ENCODE measurements at places on chromosomes 13 and 19. TPM values are rescaled to one million over a fixed set of nuclear protein-coding genes. Genes with fewer than 3 reads are reported as not detected.

Gene LRRC63
- 1.1 TPM for total RNA-seq

GRCh38 chr19:19579533-19580361 lies 38.7 kb downstream of the PBX4 start:
- no peak for DNase-seq
- H3K4me3 ChIP-seq: no peak overlapping the region

Gene PSG7
- not detected for total RNA-seq

Gene CYP2A6
- total RNA-seq: not detected

Gene HIF3A
- not detected for total RNA-seq

GRCh38 chr19:41351339-41352245 lies 2.1 kb downstream of the TGFB1 start:
- H3K4me3 ChIP-seq: peak overlapping the region; percentile 97
- H3K4me1 ChIP-seq: peaks cover 54% of the 10 kb centered on the region
- H3K27me3 ChIP-seq: no peaks in the 10 kb centered on the region
- peak overlapping the region; percentile 90 for H3K27ac ChIP-seq

DNA sequence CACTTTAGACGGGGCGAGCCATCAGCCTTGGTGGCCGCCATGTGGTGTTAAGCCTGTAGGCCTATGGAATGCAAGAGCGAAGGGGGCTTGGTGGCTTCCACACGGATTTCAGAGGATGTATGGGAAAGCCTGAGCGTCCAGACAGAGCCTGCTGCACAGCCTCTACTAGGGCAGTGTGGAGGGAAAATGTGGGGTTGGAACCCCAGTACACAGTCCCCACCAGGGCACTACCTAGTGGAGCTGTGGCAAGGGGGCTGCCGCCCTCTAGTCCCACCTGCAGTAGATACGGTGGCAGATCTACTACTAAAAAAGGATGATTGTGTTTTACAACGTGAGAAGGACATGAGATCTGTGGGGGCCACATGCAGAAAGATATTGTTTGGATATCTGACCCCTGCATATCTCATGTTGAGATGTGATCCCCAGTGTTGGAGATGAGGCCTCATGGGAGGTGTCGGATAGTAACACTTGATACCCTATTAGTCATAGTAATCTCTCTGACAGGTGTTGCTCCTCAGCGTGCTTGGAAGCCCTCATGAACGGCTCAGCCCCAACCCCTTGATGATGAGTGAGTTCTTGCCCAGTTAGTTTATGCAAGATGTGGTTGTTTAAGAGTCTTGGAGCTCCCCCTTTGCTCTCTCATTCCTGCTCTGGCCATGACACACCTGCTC lies 45.6 kb downstream of the LHFPL6 start:
- DNase-seq: no peak
- no peak overlapping the region for H3K4me3 ChIP-seq
- H3K27me3 ChIP-seq: peaks cover 6% of the 10 kb centered on the region

GRCh38 chr19:23547816-23548430 lies 139.1 kb downstream of the ZNF675 start:
- no peak for DNase-seq
- no peak overlapping the region for H3K27ac ChIP-seq
- no peaks in the 10 kb centered on the region for H3K27me3 ChIP-seq
- H3K36me3 ChIP-seq: no peaks in the 10 kb centered on the region
- no peak overlapping the region for H3K4me3 ChIP-seq

DNA sequence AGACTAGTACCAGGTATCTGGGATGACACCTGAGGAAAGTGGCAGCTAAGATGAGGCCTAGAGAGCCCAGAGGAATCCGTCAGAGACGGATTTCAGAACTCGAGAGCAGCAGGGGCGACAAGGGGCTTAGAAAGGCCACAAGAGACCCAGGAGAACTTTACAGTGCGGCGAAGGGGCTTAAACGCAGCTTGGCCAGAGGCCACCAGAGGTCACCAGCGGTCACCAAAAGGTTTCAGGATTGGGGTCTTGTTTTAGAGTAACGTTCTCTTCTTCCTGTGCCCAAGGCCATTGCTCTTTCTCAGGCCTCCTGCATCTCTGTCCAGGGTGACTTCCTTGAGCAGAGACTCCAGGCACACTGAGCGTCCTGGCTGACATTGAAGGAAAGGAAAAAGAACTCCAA lies 2.2 kb downstream of the ZSCAN22 start:
- no peak overlapping the region for H3K27ac ChIP-seq
- no peak for DNase-seq
- H3K36me3 ChIP-seq: peaks cover 2% of the 10 kb centered on the region
- H3K4me3 ChIP-seq: no peak overlapping the region
- no peaks in the 10 kb centered on the region for H3K4me1 ChIP-seq

DNA sequence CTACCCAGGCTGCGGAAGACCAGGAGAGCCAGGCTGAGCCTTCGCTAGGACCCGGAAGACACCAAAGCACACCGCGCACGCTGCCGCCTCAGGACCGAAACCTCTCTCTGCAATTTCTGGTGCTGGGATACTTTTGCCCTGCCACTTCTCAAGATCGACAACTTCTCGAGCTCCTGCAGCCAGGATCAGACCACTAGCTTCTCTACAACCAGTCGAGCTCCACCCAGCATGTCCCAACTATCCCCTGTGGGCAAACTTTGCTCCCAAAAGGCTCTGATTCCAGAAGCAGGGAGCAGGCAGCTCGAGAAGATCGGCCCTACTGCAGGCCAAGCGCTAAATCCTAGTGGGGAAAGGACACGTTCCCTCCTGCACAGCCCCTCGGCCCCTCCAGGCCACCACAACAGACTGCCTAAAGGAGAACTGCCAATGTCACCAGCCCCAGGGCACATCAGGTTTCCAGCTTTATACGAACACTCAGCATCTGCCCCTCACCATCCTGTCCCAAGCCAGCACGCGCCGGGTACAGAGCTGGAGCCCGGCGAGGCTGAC lies 979 bp downstream of the AKAP8 start:
- H3K36me3 ChIP-seq: peaks cover 24% of the 10 kb centered on the region
- peak; percentile 63 for DNase-seq
- peak overlapping the region; percentile 87 for H3K4me3 ChIP-seq
- peak overlapping the region; percentile 96 for H3K27ac ChIP-seq
- peaks cover 36% of the 10 kb centered on the region for H3K4me1 ChIP-seq

DNA sequence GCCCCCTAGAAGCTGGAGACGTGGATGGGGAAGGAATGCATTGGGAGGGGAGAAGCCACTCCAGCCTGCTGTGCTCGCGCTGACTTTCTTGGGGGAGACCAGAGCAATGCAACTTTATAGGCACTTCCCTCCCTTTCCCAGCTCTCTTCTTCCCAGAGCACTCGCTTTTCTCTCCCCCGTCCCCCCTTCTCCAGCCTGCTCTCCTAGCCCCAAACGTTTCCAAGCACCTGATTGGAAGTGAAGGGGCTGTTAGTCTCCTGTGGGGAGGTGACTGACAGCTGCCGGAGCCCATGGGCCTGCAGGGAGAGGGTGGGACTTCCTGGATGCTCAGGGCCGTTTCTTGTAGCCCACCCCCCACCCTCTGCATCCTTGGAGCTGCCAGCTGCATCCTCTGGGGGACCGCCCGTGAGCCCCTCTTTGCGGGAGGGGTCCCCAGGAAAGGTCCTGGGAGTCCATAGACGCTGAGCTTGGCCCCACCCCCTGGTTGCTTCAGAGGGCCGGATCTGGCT lies 2.5 kb downstream of the HDGFL2 start:
- H3K27me3 ChIP-seq: no peaks in the 10 kb centered on the region
- peaks cover 6% of the 10 kb centered on the region for H3K36me3 ChIP-seq
- peaks cover 24% of the 10 kb centered on the region for H3K4me1 ChIP-seq
- H3K4me3 ChIP-seq: peak overlapping the region; percentile 71
- peak overlapping the region; percentile 65 for H3K27ac ChIP-seq
- DNase-seq: no peak

- no peaks in the 10 kb centered on the region for H3K27me3 ChIP-seq
- no peak overlapping the region for H3K27ac ChIP-seq
- peaks cover 7% of the 10 kb centered on the region for H3K36me3 ChIP-seq
- H3K4me1 ChIP-seq: peaks cover 2% of the 10 kb centered on the region
- DNase-seq: no peak
Observed at GRCh38 chr13:95756072-95756471, 79.1 kb downstream of the DNAJC3 start.

DNA sequence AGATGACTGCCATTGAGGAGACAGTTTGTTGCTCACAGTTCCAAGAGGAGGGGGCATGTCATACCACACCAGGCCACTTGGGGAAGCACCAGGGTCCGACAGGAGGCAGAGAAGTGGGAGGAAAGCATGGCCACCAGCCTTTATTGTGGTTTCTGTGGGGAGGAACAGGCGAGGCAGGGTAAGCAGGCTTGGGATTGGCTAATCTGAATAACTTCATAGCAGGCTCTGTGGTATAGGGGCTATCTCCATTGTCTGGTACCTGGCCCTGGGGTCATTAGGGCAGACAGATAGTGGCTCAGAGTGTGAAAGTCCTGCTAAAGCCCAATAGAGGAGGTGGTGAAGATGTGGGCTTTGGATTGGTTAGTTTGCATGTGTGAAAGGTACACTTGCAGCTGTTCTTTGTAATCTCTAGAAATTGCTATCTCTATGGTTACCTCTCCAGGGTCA lies 35.5 kb downstream of the CBY2 start:
- DNase-seq: peak; percentile 19
- H3K36me3 ChIP-seq: no peaks in the 10 kb centered on the region
- no peaks in the 10 kb centered on the region for H3K27me3 ChIP-seq

- no peaks in the 10 kb centered on the region for H3K27me3 ChIP-seq
- H3K36me3 ChIP-seq: peaks cover 16% of the 10 kb centered on the region
- no peaks in the 10 kb centered on the region for H3K4me1 ChIP-seq
- no peak overlapping the region for H3K4me3 ChIP-seq
- no peak overlapping the region for H3K27ac ChIP-seq
Observed at GRCh38 chr19:49973987-49974386, 13.0 kb upstream of the SIGLEC11 start.
